Suprapubic skin (tissue), 4 donors: ENCODE measurements at places on chromosomes 4 and X.

- DNase-seq, result no peak
Measured at GRCh38 chr4:69489856-69490255, 5.8 kb downstream of the UGT2B4 start.

- no peak for DNase-seq
Measured at GRCh38 chr4:142095886-142096605, 459.7 kb downstream of the IL15 start.

- DNase-seq, result no peak
Measured at GRCh38 chr4:113114884-113115283, 65.4 kb downstream of the ANK2 start.

- no peak for DNase-seq
Measured at GRCh38 chrX:106397788-106398538, 213.8 kb upstream of the RADX start.

DNA sequence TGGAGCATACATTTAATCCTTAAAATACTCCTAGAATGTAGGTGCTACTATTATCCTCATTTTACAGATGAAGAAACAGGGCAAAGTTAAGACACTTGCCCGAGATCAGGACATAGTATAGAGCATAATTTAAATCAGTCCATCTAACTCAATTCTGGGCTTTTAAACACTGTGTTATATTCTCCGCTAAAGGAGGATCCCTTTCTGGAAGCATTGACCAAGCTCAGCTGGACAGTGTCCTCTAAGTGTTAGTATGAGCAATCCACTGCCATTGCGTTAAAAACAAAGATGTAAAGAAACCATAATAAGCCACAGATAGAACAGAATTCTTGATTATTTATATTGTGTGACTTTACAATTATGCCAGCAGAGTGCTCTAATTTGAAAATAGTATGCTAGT, 207.0 kb downstream of the ARHGAP24 start:
- DNase-seq, result no peak

GRCh38 chr4:129899849-129900248, 803.9 kb downstream of the C4orf33 start:
- DNase-seq, result no peak

GRCh38 chr4:159702200-159702599, 599.3 kb downstream of the RAPGEF2 start:
- DNase-seq, result no peak

- DNase-seq, result no peak
Measured at GRCh38 chr4:152643153-152644035, 36.4 kb downstream of the TMEM154 start.

GRCh38 chrX:24528605-24529004, 63.5 kb downstream of the PDK3 start:
- no peak for DNase-seq

- DNase-seq, result no peak
Measured at GRCh38 chr4:4477796-4478195, 64.1 kb downstream of the STX18 start.
